ENCODE measurements at places on chromosomes 5 and 9.

DNA sequence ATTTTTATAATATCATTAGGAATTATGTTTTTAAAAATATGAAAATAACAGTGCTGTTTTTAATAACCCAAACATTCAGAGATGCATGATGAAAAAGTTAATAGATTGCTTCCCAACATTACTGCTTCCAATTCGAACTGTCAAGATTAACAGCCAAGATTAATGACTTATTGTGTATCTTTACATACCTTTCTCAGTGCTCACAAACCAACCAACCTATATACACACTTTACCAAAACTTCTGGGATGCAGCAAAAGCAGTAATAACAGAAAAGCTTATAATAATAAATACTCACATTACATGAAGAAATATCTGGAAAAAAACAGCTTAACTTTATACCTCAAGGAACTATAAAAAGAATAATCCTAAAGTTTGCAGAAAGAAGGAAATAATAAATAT, 82.1 kb downstream of the TMEM232 start:
- DNase-seq, result no peak

- no peak for DNase-seq
These were observed 63.9 kb downstream of the KIAA1958 start for GRCh38 chr9:112550531-112550930.

- DNase-seq, result no peak
These were observed 14.9 kb upstream of the TMEM38B start for GRCh38 chr9:105679257-105680022.

DNA sequence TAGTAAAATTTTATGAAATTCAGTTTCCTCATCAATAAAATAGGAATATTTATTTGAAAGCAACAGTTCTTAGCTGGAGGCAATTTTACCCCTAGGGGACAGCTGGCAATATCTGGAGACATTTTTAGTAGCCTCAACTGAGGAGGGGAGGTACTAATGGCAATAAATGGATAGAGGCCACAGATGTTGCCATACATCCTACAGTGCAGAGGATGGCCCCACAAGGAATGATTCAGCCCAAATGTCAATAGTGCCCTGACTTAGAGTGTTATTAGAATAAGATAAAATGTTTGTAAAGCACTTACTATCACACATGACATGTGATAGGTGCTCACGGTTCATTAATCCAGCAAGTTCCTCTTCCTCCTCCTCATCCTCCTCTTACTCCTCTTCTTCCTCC, 293.6 kb downstream of the KCTD16 start:
- DNase-seq, result no peak

- no peak for DNase-seq
These were observed 460.7 kb upstream of the MEF2C start for GRCh38 chr5:89343666-89344065.

- DNase-seq, result no peak
These were observed 175.5 kb downstream of the TTLL11 start for GRCh38 chr9:121917375-121918335.

DNA sequence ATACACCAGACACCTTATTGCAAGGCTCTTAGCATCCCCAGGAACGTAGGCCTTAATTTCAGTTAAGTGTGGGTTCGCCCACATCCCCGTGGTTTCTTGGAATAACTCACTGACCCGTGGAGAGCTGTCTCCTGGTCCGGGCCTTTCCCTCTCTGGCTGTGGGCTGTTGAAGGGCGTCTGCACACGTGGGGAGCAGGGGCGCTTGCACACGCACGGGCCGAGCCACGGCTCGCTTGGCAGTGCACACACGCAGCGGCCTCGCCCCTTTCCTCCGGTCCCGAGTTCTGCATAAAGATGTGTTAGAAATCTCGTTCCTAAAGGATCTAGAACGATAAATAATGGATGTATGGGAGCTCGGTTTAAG, 141.9 kb downstream of the PBX3 start:
- no peak for DNase-seq

GRCh38 chr5:93219641-93220145, 361.3 kb downstream of the NR2F1-AS1 start:
- DNase-seq, result no peak

- DNase-seq, result no peak
These were observed 662.1 kb upstream of the FTMT start for GRCh38 chr5:121189342-121190305.

DNA sequence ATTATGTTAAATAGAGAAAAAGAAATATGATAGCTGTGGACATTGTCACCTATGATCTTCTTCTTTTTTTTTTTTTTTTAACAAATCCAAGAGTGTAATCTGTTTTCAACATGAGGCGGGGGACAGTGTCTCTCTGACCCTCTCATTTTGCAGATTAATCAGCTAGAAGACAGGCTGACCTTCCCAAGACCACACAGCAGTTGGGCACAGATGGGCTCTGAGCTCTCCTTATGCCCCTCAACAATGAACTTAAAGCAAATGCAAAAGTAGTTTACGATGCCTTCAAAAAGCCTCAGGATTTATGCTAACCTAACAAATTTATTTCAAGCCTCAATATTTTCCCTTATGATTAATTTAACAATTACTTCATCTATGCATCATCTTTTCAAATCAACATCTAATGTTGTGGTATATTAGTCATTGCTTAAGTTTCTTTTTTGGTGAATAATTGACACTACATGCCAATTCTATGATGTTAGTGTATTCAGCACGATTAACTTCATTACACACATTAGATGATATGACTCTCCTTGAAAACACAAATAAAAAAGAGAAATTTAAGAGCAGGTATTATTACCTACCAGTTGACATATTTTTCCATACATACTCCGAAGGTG, 7.4 kb downstream of the NFIL3 start:
- no peak for DNase-seq

DNA sequence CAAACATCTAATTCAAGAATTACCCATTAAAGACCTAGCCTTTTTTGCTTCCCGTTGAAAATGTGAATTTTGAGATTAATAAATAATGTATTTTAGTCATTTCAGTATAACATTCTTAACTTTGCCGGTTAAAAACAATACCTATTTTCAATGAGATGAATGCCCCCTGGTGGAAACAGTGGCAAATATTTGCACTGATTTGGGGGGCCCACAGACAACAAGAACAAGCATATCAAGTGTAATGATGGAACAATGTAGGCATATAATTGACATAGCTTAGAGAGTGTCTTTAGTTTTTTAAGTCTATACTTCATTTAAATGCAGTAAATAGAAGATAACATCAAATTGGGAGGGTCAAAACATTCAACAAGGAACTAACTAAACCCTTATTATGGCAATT, 111.9 kb downstream of the NTRK2 start:
- peak; percentile 5 for DNase-seq

DNA sequence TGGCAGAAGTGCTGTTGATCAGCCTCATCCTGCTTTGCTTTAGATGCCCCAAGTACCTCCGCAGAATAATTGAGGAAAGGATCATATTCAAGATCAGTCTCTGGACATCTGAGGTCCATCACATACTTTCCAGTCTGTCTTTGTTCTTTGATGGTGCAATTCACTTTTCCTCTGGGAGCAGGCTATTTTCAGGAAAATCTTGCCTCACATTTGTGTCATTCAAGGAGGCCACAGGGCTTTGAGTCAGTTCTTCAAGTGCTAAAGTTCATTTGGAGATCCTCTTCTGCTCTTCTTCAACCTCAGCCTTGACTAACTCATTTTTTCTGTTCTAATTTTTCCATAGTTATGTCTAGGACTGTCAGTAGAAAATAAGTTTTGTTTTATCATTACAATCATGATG, 18.6 kb downstream of the EQTN start:
- no peak for DNase-seq

- DNase-seq, result no peak
These were observed 109.0 kb upstream of the PCAT7 start for GRCh38 chr9:94445863-94446262.

DNA sequence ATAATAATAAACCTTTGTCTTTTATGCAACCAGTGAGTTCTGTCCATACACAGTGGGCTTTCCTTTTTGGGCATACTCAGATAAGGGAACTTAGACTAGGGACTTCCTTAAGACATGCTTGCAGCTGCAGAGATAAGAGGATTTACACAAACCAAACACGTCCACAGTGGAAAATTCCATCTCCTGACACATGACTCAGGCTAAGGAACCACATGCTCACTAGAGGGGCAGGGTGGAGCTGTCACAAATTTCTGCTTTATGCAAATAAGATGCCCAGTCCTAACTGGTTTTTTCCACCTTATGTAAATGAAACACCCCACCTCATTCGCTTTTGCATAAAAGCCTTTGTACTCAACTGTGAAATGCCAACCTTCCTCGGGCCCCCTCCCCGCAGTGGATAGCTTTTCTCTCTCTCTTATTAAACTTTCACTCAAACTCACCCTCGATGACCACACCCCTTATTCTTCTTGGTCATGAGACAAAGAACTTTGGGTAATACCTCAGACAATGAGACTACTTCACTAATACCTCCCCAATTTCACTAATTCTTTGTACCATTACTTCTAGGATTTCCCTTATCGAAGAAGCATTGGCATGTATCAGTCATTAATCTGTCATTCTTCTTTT, 170.3 kb upstream of the FTMT start:
- no peak for DNase-seq

DNA sequence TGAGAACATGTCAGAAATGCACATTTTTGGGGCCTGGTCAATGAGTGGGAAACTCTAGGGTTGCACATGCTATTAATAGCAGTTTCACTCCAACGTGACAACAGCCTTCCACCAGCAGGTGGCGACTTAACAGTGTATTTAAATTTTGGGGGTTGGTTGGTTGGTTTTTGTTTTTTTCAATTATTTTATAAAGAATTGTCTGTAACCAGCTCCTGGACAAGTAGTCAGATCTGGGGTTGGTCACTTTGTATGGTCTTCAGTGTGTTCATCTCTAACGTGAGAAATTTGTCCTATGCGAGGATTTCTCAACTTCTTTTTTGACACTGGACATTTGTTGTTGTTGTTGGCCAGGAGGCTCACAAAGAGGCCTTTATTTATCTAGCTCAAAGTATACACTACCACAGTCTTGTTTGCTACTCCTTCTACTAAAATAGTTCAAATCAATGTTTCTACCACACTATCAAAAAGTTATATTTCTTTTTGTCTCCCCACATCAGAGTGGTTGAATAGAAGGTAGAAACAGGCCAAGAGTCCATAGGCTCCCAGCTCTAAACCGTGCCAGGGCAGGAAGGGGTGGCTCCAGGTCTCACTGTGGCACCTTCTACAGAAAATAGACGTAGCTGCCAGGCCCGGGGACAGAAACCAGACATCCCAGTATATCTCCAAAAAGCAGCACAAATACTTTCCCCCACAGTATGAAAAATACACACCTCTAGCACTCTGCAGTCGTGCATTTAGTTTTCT, 110.4 kb downstream of the TRPM6 start:
- peak; percentile 47 for DNase-seq

GRCh38 chr5:93163010-93163663, 417.9 kb downstream of the NR2F1-AS1 start:
- DNase-seq, result no peak

DNA sequence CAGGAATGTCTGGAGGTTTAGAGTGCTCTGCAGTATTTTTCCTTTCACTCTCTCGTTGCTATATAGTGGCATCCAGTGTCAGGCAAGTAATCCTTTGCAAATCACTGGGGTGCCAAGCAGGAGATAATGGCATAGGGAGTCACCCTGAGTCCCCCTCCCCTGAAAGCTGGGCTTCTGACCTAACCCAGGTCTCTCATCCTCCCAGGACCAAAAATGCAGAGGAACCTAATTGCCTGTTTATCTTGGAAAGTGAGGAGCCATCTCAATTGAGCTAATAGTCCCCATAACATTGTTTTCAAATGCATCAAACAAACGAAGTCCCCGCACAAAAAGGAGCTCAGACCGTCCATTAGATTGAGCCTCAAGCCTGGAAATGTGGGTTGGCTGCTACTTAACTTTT, 368.0 kb upstream of the IRX2 start:
- no peak for DNase-seq

DNA sequence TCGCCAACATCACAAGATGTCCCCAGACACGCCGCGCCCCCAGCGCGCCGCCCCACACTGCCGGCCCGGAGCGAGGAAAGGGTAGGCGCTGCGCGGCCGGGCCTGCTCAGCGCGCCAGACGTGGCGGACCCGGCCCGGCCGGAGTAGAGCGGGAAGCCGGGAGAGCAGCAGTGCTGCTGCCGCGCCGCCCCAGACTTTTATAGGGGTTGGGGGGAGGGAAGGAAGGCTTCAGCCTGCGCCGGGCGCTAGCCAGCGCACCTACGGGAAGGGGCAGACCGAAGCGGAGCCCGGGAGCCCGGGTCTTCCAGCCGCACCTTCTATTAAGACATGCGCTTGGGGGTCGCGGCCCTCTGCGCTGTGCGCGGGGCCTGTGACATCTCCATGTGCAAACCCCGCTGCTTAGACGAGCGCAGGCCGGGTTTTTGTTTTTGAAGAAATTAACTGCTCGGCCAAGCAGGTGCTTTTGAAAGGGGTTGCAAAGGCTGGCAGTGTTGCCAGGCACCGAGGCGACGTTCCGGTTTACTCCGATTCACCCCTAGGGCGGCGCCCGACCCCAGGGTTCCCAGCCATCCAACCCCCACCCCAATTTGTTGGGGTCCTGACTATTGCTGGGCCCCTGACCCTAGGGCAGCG, 353 bp upstream of the PAX5 start:
- DNase-seq, result no peak
